SJSA1 (cell line): ENCODE measurements at places on chromosomes 4 and X. TPM values are rescaled to one million over a fixed set of nuclear protein-coding genes. Genes with fewer than 3 reads are reported as not detected.

GRCh38 chrX:112137276-112137675 lies 54.7 kb upstream of the TRPC5 start:
- DNase-seq: no peak
- no peaks in the 10 kb centered on the region for H3K4me1 ChIP-seq
- H3K4me3 ChIP-seq: no peak overlapping the region
- H3K27me3 ChIP-seq: no peaks in the 10 kb centered on the region
- H3K36me3 ChIP-seq: no peaks in the 10 kb centered on the region

DNA sequence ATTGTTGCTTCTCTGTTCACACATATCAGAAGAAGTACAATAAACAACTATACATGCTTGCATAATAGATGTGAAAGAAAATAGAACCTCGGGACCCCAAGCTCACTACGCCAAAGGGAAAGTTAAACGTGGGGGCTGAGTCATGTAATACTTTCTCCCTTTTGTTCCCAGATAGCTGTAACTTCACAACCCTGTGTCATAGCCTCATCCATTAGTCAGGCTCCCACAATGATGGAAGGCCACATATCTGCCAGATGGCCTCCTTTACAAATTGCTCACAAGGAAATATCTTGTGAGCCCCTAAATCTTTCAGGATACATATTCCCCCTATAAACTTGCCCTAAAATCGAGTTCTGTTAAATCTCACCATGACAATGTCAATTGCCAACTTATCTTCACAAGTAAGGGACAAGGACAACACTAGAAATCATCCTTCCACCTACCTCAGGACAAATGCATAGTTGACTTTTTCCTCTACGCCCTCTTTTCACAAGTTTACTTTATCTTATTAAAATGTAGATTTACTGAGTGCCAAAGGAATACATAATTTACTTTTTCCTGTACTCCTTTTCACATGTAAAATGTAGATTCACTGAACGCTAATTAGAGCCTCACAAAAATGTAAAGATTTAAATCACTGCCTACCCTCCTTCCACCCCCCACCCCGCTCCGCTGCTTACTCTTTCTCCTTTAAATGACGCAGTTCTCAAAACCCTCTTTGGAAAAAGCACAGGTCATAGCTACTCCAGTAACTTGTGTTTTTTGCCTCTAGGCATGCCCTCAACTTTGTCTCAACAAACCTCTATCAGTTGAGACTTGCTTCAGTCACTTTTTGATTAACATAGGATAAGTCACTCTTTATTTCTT lies 477.1 kb downstream of the DTHD1 start:
- no peaks in the 10 kb centered on the region for H3K27me3 ChIP-seq
- DNase-seq: no peak
- H3K4me3 ChIP-seq: no peak overlapping the region
- no peaks in the 10 kb centered on the region for H3K36me3 ChIP-seq

Gene GRIA2
- not detected in 2 replicates for total RNA-seq

- H3K4me1 ChIP-seq: no peaks in the 10 kb centered on the region
- H3K4me3 ChIP-seq: no peak overlapping the region
- no peaks in the 10 kb centered on the region for H3K27me3 ChIP-seq
- DNase-seq: no peak
These were observed 95.5 kb downstream of the IRS4 start for GRCh38 chrX:108640817-108641216.

Gene NAP1L2
- 0.06 TPM in 1 of 2 replicates, not detected in the other for total RNA-seq

DNA sequence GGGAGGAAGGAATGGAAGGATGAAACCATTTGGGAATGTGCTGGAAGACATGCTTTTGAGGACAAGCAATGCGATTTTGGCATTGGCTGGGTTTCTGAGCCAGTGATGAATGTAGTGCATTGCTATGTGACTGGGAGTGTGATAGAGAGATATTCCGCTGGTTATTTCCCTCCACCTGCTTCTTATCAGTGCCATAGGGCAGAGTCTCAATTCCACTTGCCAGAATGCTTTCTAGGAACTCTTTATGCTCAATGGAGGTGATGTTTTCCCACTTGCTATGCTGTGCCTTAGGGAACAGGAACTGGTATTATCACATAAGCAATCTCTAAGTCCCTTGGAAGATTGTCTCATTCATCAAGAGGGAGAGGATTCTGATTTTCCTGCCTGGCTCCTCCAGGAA lies 28.0 kb downstream of the TBL1X start:
- H3K27ac ChIP-seq: no peak overlapping the region
- H3K27me3 ChIP-seq: no peaks in the 10 kb centered on the region
- H3K4me3 ChIP-seq: no peak overlapping the region
- no peaks in the 10 kb centered on the region for H3K4me1 ChIP-seq
- no peak for DNase-seq

- no peak overlapping the region for H3K4me3 ChIP-seq
- no peak overlapping the region for H3K27ac ChIP-seq
- H3K4me1 ChIP-seq: no peaks in the 10 kb centered on the region
- DNase-seq: no peak
- H3K36me3 ChIP-seq: no peaks in the 10 kb centered on the region
These were observed 10.9 kb downstream of the MTTP start for GRCh38 chr4:99585516-99585915.

Gene MXD4
- 8.7 and 11.7 TPM in 2 replicates for total RNA-seq

- H3K36me3 ChIP-seq: no peaks in the 10 kb centered on the region
- H3K4me1 ChIP-seq: no peaks in the 10 kb centered on the region
- H3K4me3 ChIP-seq: no peak overlapping the region
- no peak overlapping the region for H3K27ac ChIP-seq
- no peak for DNase-seq
- no peaks in the 10 kb centered on the region for H3K27me3 ChIP-seq
These were observed 24.5 kb upstream of the MAMLD1 start for GRCh38 chrX:150338615-150339014.

- H3K27ac ChIP-seq: no peak overlapping the region
- no peak overlapping the region for H3K4me3 ChIP-seq
- DNase-seq: no peak
- peaks cover 22% of the 10 kb centered on the region for H3K36me3 ChIP-seq
These were observed 9.2 kb downstream of the IRAK1 start for GRCh38 chrX:154010330-154011087.

DNA sequence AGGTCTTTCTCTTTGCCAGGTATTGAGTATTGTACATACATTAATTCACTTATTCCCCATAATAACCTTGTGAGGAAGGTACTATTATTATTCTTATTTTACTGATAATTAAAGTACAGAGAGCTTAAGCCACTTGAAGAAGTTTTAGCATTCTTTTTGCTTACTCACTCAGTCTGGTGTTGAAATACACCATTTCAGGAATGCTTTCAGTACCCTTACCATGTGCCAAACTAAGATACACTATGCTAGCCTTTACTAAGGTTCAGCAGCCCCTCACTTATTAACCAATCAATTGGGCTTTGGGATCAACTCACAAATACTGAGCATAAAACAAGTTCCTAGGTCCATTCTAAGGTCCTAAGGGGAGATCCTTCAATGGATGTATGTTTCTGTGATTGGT lies 179.0 kb upstream of the FGF13 start:
- H3K27ac ChIP-seq: no peak overlapping the region
- H3K27me3 ChIP-seq: no peaks in the 10 kb centered on the region
- no peak for DNase-seq
- H3K4me1 ChIP-seq: peaks cover 23% of the 10 kb centered on the region

DNA sequence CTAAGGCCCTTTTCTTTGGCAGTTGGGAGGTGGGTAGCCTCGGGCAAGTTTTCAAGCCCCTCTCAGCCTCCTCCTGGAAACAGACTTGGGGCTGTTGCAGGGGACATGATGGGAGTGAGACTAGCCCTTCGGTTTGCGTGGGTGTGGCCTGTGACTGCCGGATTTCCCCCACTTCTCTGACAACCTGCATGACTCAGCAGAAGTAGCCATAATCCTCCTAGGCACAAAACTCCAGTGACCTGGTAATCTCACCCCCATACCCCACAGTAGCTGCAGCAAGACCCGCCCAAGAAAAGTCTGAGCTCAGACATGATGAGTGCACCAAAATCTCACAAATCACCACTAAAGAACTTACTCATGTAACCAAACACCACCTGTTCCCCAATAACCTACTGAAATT lies 433.7 kb upstream of the AMOT start:
- H3K27me3 ChIP-seq: no peaks in the 10 kb centered on the region
- H3K4me3 ChIP-seq: no peak overlapping the region
- DNase-seq: no peak

- H3K27me3 ChIP-seq: no peaks in the 10 kb centered on the region
- H3K4me1 ChIP-seq: no peaks in the 10 kb centered on the region
- no peak overlapping the region for H3K4me3 ChIP-seq
- H3K27ac ChIP-seq: no peak overlapping the region
These were observed 58.7 kb upstream of the MTM1 start for GRCh38 chrX:150509703-150510102.

Gene PDCL2
- not detected in 2 replicates for total RNA-seq

Gene EXOC1
- total RNA-seq: 23.8 and 41.7 TPM in 2 replicates

DNA sequence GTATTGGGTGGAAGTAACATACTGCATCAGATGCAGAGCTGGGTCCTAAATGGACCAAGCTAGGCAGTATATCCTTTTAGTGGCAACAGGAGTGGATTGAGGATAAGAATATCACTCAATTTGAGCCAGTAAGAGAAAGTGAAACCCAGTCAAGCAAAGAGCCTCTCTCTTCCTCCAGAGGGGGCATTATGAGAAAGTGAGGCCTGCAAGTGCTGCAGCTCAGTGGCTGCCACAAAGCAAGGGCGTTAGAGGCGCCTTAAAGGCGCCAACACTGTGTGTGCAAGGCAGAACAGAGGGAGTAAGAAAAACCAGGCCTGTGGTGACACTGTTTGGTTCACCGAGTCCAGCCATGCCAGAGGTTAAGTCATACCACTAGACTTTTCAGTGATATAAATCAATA lies 17.5 kb downstream of the STX18 start:
- DNase-seq: no peak
- no peaks in the 10 kb centered on the region for H3K27me3 ChIP-seq
- H3K4me1 ChIP-seq: peaks cover 23% of the 10 kb centered on the region
- H3K36me3 ChIP-seq: no peaks in the 10 kb centered on the region; the same call in 1 of the 2 replicates

- no peak overlapping the region for H3K4me3 ChIP-seq
- H3K27ac ChIP-seq: peak overlapping the region; percentile 1; the same call in 1 of the 2 replicates
- H3K27me3 ChIP-seq: no peaks in the 10 kb centered on the region
- DNase-seq: no peak
These were observed 172.3 kb downstream of the SHROOM3 start for GRCh38 chr4:76607266-76607799.

DNA sequence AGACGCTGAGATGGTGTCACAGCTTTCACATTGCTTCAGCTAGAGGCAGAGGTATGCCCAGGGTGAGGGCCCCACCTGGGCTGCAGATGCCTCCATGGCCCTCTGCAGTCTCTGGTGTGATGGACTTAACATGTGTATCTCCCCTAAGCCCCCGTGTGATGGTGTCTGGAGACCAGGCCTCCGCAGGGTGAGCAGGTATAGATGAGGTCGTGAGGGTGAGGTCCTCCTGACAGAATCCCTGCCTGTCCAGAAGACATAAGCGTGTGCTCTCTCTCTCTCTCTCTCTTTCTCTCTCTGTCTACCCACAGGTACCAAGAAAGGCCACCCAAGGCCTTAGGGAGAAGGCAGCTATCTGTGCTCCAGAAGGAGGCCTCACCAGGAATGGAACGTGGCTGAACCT lies 50.9 kb downstream of the CPZ start:
- H3K4me3 ChIP-seq: no peak overlapping the region
- H3K27me3 ChIP-seq: no peaks in the 10 kb centered on the region
- H3K36me3 ChIP-seq: no peaks in the 10 kb centered on the region
- no peak overlapping the region for H3K27ac ChIP-seq
- no peak for DNase-seq

DNA sequence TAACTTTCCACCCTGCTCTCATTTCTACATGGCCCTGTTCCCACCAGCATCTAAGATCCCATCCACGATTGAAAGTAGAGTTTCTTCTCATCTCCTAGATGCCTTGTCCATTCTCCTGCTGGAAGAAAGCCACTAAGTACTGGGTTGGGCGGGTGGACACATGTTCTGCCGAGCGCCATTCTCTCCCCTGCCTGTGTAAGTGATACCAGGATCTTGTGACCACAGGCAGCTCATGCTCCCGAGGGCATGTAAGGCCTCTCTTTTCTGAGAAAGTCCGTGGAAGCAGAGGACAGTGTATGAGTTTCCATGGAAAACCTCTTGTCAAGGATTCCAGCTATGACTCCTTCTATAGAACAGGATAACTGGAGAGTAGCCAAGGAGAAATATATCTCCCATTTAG lies 3.3 kb upstream of the SLC25A4 start:
- no peak overlapping the region for H3K27ac ChIP-seq
- H3K4me1 ChIP-seq: peaks cover 8% of the 10 kb centered on the region; the same call in 1 of the 2 replicates
- no peak overlapping the region for H3K4me3 ChIP-seq
- no peak for DNase-seq

DNA sequence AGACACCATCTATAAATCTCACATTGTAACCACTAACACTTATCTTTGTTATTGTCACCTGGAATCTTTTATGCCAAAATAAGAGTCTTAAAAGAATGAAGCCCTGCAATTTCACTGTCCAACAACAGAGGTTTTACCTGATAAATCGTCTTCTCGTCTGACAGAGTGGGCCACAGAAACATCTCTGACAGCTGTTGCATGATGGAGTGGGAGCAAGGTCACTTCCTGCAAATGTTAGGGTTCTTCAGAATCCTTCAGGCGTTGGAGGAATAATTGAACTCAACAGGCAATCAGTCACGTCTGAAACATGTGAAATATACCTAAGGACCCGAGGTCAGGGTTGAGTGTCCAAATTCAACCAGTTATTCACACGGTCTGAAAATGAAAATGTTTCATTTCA lies 353.6 kb downstream of the TRIML1 start:
- no peak for DNase-seq
- no peak overlapping the region for H3K4me3 ChIP-seq
- H3K27ac ChIP-seq: no peak overlapping the region

DNA sequence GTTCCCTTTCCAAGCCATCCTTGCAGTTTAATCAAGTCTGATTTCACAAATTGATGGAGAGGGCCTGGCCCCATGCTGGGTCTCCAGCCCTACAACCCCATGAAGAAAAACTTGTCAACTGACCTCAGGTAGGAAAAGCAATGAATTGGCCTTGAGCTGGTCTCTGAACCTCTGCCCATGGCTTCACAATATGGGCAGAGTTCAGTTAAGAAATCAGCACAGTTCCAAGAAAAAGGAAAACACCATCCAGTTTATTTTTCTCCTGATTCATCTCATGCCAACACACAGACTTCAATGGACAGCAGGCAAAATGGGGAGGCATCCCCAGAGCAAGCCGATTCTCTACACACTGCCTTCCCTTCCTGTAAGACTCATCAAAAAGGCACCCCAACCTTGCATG lies 3.3 kb downstream of the RIPPLY1 start:
- H3K36me3 ChIP-seq: no peaks in the 10 kb centered on the region
- peaks cover 17% of the 10 kb centered on the region for H3K4me1 ChIP-seq
- DNase-seq: no peak
- H3K27ac ChIP-seq: no peak overlapping the region
- H3K4me3 ChIP-seq: no peak overlapping the region

- H3K4me3 ChIP-seq: no peak overlapping the region
- DNase-seq: no peak
- peaks cover 56% of the 10 kb centered on the region for H3K36me3 ChIP-seq
- H3K27ac ChIP-seq: no peak overlapping the region
These were observed 181.2 kb downstream of the AFAP1 start for GRCh38 chr4:7758476-7758875.

Gene APLN
- 1.7 and 2.6 TPM in 2 replicates for total RNA-seq

Gene NDP
- 1.6 TPM in 1 of 2 replicates, not detected in the other for total RNA-seq

GRCh38 chr4:53141308-53141707 lies 224.6 kb downstream of the SCFD2 start:
- no peak for DNase-seq
- no peak overlapping the region for H3K27ac ChIP-seq
- no peaks in the 10 kb centered on the region for H3K4me1 ChIP-seq
- no peak overlapping the region for H3K4me3 ChIP-seq
- H3K36me3 ChIP-seq: no peaks in the 10 kb centered on the region
- no peaks in the 10 kb centered on the region for H3K27me3 ChIP-seq

Gene STOX2
- total RNA-seq: 0.55 TPM in 1 of 2 replicates, not detected in the other

- H3K4me3 ChIP-seq: peak overlapping the region; percentile 57
- peaks cover 16% of the 10 kb centered on the region for H3K4me1 ChIP-seq
These were observed 709 bp downstream of the GPAT3 start for GRCh38 chr4:83536362-83537272.
